ENCODE measurements at places on chromosomes 16 and 17.

- DNase-seq: no peak
Observed at GRCh38 chr17:78795861-78796516, 13.9 kb upstream of the CYTH1 start.

- DNase-seq: no peak
Observed at GRCh38 chr17:39563476-39563875, 44.2 kb downstream of the NEUROD2 start.

- no peak for DNase-seq
Observed at GRCh38 chr16:72025404-72026114, 17.0 kb downstream of the DHODH start.

- DNase-seq: no peak
Observed at GRCh38 chr16:55325080-55325447, 1.1 kb downstream of the IRX6 start.

GRCh38 chr17:31488264-31488981 is 96.9 kb downstream of the RAB11FIP4 start:
- DNase-seq: no peak
